ENCODE measurements at places on chromosomes 3 and 15.

- no peak for DNase-seq
Measured at GRCh38 chr3:31785734-31786133, 195.3 kb downstream of the OSBPL10 start.

GRCh38 chr15:24901409-24901808 lies 53.4 kb upstream of the SNRPN start:
- no peak for DNase-seq

GRCh38 chr15:31483053-31483985 lies 156.7 kb downstream of the KLF13 start:
- peak; percentile 65 for DNase-seq

DNA sequence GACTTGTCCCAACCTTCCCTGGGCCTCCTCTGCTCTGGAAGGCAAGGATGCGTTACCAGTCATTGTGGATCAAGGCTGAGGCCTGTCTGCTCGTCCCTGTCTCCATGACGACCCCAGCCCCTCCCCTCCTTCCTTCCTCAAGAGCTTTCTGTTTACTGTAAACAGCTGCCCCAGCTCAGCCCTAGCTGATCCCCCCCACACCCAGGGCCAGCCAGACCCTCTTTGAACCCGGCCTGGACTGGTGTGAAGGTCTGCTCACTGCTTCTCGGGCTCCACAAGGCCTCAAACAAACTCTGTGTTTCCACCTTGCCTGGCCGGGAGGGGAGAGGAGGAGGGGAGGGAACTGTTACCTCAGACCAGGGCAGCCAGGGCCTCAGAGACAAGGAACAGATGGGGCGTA lies 16.9 kb downstream of the VPS18 start:
- no peak for DNase-seq

DNA sequence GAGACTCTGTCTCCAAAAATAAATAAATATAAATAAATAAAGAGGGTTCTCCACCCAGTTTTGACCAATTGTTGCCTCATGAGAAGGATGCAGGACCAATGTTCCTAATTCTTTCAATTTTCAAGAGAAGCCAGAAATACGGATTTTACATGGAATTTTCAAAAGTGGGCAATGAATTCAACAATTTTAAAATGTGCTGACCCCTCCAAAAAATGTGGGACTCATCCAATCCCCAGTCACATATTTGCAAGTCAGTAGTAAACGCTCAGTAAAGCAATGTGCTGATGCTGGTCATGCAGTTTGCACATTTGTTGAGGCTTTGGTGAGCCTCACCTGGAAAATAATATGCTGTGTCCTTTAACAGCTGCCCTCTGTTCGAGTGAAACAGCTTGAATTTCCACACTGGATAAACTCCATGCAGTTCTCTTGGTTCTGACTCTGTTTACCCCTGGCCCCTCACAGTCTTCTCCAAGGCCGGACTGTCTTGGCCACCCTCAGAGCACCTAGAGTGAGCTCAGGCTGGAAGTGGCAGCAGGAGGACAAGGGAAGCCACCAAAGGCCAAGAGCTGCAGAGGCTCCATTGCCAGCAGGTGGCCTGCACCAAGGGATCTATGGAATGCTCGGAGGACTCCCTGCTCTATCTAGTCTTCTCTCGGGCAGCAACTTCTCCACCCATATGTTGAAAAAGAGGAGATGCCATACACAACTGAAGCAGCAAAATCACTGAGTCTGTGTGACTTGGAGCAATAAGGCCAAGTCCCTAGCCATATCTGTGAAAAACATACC lies 246.8 kb downstream of the UACA start:
- no peak for DNase-seq

DNA sequence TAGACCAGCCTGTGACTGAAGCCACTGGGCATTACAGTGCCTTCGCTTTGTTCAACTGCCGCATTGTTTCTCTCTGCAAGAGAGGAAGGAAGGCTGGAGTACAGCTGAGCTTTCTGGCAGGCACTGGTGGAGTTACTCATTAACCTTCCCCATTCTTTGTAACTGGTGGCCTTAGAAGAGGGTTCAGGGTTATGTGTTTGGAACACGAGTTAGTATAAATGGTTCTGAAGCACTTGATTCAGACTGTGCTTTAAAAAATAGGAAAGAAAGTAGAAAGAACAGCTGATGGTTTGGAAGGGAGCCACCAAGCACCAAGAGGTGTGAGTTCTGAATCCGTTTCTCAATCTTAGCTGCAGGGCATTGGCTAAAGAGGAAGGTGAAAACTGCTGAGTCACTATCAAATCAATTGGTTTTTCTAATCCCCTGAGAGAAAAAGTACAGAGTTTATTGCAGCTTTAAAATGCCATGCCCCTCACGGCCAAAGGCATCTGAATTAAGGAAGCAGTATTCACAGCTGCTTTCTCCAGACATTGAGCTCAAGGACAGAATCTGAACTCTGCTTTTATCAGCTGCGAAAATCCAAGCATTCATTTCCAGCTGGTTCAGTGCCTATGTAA lies 3.6 kb downstream of the HGD start:
- DNase-seq = no peak

DNA sequence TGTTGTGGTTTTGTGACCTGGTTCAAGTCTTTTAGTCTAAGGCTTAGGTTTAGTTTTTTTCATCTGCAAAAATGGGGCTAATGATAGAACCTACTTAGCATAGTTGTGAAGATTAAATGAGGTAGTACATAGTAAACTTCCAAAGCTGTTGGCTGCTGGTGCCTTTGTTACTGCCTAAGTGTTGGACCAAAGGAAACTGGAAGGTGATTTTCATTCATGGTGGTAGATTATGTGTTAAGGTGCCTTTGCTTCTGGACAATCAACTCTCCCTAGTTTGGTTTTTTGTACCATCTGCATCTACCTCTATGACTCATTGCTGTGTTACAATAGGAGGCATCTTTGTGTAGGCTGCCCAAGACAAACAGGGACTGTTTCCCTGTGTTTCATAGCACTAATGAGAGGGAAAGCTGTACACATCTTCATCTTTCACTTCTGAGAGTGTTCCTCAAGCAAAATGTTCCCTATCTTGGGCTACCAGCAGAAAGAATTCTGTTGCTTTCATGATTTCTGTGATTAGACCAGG lies 3.2 kb downstream of the MAP2K1 start:
- DNase-seq = no peak

GRCh38 chr15:53323191-53323590 lies 436.3 kb downstream of the WDR72 start:
- DNase-seq = no peak

GRCh38 chr3:185995352-185995751 lies 57.5 kb upstream of the TRA2B start:
- no peak for DNase-seq

DNA sequence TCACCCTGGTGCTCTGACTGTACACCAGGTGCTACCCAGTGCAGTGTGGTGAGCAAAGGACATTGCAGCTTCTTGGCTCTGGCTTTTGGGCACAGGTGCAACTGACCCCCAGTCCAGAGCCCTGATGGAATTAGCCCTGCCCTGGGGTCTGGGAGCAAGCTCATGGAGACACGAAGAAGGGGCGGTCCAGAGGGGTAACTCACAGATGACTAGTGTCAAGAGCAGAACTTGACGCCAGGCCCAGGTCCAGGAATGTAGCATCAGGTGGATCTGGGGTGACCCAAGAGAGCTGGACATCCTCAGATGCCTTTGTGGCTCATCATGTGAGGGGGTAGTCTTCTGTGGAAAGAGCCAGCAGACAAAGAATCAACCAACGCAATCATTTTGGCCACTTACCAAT lies 88.9 kb downstream of the ASB7 start:
- DNase-seq = no peak

GRCh38 chr3:98513736-98514135 lies 9.0 kb downstream of the CLDND1 start:
- DNase-seq = no peak

All from stimulated activated CD4-positive, alpha-beta T cell treated with anti-CD3 and anti-CD28 coated beads, Interleukin-15, amount 100 ng/mL, for 48 hours (primary cell).